ENCODE measurements at places on chromosomes 1 and 21. TPM values are rescaled to one million over a fixed set of nuclear protein-coding genes. Genes with fewer than 3 reads are reported as not detected.

Gene GUCA2A
- not detected for total RNA-seq

Gene RRP1B
- total RNA-seq = 18.9 TPM

Gene U2AF1
- 41.0 TPM for total RNA-seq

Gene S100A5
- total RNA-seq = not detected

Gene RAB42
- 2.5 TPM for total RNA-seq

DNA sequence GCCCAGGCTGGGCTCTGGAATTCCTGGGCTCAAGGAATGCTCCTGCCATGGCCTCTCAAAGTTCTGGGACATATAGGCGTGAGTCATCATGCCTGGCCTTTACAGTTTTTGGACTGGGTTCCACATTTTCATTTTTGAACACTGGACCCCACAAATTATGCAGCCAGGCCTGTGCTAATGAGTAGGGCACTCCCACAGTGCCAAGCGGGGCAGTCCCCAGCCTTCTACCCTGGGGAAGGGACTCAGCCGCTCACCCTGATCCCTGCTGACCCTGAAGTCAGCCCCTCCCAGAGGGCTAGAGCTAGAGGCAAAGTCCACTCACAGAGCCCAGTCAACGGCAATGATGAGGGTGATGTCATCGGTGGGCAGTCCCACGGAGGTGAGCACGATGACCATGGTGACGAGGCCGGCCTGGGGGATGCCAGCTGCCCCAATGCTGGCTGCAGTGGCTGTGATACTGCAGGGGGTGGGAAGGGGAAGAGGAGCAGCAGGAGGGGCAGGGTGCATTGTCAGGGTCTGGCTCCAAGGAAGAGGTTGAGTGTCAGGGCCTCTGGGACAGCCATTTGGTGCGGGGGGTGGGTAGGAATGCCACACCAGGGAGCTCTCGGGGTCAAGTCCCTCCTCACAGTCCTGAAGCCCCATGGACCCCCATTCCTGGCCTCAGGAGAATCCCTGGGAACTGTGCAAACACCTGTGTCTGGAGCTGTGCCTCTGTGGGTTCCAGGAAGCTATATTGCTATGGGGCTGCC lies 27.6 kb downstream of the PODN start:
- no peak overlapping the region for H3K4me3 ChIP-seq
- H3K36me3 ChIP-seq = no peaks in the 10 kb centered on the region
- H3K4me1 ChIP-seq = no peaks in the 10 kb centered on the region
- no peaks in the 10 kb centered on the region for H3K27me3 ChIP-seq

DNA sequence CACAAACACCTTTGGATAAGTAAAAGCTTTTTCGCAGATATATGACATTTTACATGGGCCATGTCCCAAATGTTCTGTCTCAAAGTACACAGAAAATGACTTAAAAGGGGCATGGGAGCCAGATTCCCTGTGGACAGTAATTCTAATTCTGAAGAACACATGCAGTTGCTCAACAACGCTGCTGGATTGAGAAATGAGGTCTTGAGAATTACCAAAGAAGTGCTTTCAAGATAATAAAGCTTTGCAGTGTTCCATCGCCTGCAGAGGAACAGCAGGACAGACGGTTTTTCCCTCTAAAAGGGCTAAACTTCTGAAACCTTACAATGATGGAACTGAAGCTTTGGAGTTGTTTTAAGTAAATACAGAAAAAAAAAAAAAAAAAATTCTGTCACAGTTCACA lies 55.3 kb upstream of the HSPA13 start:
- no peaks in the 10 kb centered on the region for H3K36me3 ChIP-seq
- DNase-seq = no peak
- H3K27ac ChIP-seq = no peak overlapping the region
- no peak overlapping the region for H3K4me3 ChIP-seq
- H3K4me1 ChIP-seq = peaks cover 5% of the 10 kb centered on the region

DNA sequence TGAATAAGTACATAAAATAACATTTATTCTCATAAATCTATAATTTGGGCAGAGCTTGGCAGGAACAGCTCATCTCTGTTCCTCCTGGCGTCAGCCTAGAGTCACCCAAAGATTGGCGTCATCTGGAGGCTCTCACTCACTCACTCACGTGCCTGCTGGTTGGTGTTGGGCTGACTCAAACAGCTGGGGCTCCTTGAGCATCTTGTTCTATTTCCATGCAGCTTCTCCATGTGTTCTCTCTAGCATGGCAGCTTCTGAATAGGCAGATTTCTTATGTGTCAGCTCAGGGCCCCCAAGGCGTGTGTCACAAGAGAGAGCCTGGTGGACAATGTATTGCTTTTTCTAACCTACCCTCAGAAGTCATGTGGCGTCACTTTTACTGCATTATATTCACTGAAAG lies 70.6 kb upstream of the RAB3GAP2 start:
- no peaks in the 10 kb centered on the region for H3K36me3 ChIP-seq
- H3K27ac ChIP-seq = no peak overlapping the region
- no peaks in the 10 kb centered on the region for H3K27me3 ChIP-seq

GRCh38 chr1:196002906-196003305 lies 605.3 kb downstream of the KCNT2 start:
- no peaks in the 10 kb centered on the region for H3K4me1 ChIP-seq
- no peak overlapping the region for H3K4me3 ChIP-seq
- H3K36me3 ChIP-seq = no peaks in the 10 kb centered on the region
- no peaks in the 10 kb centered on the region for H3K27me3 ChIP-seq
- no peak for DNase-seq

GRCh38 chr1:117582451-117582850 lies 23.4 kb upstream of the TENT5C start:
- no peaks in the 10 kb centered on the region for H3K27me3 ChIP-seq
- H3K36me3 ChIP-seq = no peaks in the 10 kb centered on the region
- no peak overlapping the region for H3K27ac ChIP-seq
- no peaks in the 10 kb centered on the region for H3K4me1 ChIP-seq

DNA sequence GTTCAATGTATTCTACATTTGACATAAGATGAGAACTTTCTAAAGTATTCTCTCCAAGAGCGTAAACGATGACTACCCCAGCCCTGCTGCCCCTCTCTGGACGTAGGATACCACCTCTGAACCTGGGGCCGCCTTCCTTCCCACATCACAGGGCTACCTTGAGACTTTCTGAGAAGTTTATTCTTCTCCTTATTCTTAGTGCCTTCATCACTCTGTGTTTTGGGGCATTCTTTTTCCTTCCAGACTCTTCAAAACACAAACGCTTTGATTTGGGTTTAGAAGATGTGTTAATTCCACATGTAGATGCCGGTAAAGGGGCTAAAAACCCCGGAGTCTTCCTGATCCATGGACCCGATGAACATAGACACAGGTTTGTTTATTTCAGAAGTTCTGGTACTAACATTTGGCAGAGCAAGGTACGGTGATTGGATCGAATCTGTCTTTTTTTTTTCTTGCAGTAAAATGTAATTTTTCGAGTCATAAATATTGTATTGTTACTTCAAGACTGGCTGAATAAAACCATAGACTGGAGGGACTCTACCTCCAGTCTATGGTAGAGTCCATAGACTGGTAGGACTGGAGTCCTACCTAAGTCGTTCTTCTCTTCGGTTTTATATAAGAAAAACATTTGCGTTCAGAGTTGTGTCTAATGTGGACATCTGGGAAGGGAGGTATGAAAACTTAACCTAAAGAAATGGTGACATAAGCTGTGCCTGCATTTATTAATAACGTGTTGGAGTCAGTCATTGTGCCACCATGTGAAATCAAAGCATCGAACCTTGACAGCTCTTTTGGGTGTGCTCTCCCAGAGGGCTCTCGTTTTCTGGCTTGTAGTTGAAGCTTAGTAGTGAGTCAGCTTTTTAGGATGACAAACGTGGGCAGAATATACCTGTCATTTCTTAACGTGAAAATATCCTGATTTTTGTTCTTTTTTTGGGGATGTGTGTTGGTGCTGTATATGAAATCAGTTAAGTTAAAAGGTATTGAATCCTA lies 1.2 kb downstream of the MAN1A2 start:
- peak overlapping the region; percentile 87 for H3K4me3 ChIP-seq
- H3K27me3 ChIP-seq = no peaks in the 10 kb centered on the region
- peak overlapping the region; percentile 97 for H3K27ac ChIP-seq

DNA sequence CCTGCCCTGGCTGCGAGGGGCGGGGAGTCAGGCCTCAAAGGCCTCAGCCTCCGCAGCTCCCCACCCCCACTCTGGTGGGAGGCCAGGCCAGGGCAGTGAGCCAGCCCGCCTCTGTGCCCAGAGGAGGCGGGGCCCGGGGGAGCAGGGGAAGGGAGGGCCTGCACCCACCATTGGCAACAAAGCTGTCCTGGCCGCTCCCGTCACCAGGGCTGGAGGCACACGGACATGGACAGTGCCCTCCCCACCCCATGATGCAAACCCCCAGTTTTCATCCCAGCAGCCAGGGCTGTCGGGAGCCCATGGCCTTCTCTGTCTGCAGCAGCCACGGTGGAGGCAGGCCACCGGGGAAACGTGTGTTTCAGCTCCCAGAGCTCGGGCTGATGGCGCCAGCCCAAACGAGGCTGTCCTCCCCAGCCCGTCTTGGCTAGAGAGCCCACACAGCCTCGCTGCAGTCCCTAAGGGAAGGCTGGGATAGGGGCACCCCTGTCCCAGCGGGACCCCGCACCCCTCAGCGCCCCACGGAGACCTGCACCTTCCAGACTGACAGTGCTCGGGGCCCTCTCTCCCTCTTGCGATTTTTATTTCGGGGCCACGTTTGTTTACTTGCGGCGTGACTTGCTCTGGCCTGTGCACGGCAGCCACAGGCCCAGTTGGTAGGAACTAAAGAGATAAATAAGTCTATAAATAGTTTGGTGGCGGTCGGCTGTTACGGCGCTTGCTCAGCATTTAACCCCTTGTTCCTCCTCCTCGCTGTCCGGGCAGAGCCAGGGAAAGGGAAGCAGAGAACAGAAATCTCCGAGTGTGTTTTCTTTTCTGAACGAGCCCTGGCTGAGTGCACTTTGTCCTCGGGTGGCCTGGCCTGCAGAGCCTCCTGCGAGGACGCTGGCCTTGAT lies 101.8 kb downstream of the PRDM16 start:
- peak overlapping the region; percentile 33 for H3K4me3 ChIP-seq
- peaks cover 46% of the 10 kb centered on the region for H3K4me1 ChIP-seq
- H3K36me3 ChIP-seq = no peaks in the 10 kb centered on the region

DNA sequence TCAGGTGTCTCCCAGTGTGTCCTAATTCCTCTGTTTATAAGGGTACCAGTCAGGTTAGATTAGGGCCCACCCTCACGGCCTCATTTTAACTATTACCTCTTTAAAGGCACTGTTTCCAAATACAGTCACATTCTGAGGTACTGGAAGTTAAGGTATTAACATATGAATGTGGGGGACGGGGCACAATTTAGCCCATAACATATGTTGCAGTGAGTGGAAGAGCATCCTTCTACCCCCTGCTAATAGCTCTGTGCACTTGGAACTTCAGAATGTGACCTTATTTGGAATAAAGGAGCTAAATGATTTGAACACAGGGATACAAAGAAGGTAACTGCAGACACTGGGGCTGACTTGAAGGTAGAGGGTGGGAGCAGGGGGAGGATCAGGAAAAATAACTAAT lies 67.3 kb upstream of the ADGRL2 start:
- no peaks in the 10 kb centered on the region for H3K4me1 ChIP-seq
- DNase-seq = no peak
- no peaks in the 10 kb centered on the region for H3K36me3 ChIP-seq
- no peak overlapping the region for H3K4me3 ChIP-seq
- H3K27ac ChIP-seq = no peak overlapping the region

DNA sequence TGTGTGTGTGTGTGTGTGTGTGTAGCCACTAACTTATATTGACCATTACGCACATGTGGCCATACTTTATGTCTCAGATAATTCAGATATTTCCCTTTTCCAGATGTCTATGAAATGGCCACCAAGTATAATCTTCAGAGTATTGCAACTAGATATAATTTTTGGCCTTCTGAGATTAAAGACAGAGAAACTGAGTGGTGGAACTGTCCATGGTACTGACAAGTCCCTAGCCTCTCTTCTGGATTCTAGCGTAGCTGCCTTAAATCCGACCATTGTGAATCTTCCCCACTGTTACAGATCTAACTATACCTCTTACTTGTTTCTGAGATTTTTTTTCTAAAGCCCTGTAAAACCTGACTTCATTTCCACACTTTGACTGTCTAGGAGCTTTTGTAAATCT lies 100.0 kb upstream of the SERTAD4 start:
- H3K27me3 ChIP-seq = no peaks in the 10 kb centered on the region
- no peak overlapping the region for H3K4me3 ChIP-seq

GRCh38 chr1:27423709-27424108 lies 31.3 kb downstream of the GPR3 start:
- peak overlapping the region; percentile 24 for H3K27ac ChIP-seq
- DNase-seq = no peak
- H3K4me3 ChIP-seq = no peak overlapping the region
- no peaks in the 10 kb centered on the region for H3K27me3 ChIP-seq
- peaks cover 76% of the 10 kb centered on the region for H3K4me1 ChIP-seq

DNA sequence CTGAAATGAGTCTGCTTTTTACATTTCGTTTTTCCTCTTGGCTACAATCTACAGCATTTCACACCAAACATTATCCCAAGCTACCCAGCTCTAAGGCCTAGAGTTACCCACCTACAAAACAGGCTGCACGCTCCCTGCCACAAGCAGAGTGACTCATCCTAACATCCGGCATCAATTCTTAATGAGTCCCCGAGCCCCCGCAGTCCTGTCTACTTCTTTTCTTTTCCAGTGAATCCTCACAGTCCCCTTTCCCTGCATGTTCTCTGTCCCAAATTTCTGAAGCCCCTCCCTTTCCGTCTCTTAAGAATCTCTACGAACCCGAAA lies 650 bp downstream of the PCNX2 start:
- no peaks in the 10 kb centered on the region for H3K36me3 ChIP-seq
- no peak for DNase-seq
- H3K4me3 ChIP-seq = peak overlapping the region; percentile 72
- peaks cover 8% of the 10 kb centered on the region for H3K4me1 ChIP-seq
- H3K27ac ChIP-seq = peak overlapping the region; percentile 81

GRCh38 chr1:115949156-115949555 lies 27.2 kb upstream of the SLC22A15 start:
- H3K27ac ChIP-seq = no peak overlapping the region
- no peaks in the 10 kb centered on the region for H3K4me1 ChIP-seq
- no peaks in the 10 kb centered on the region for H3K27me3 ChIP-seq
- no peaks in the 10 kb centered on the region for H3K36me3 ChIP-seq
- DNase-seq = no peak
- no peak overlapping the region for H3K4me3 ChIP-seq

DNA sequence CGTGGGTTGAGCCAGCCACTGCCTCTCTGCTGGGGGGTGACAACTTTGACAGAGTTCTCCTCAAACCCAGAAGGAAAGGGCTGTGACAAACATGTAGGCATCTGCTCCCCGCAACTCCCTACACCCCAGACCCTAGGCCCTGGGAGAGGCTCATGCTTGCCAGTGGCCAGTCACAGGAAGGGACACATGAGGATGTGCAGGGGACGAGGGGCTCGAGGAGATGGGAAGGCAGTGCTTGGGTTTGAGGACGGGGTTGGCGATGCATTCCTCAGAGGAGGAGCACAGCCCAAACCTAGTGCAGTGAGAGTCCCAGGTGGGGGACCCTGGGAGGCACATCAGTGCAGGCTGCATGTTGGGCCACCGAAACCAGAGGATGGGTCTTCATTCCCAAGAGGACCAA lies 62.1 kb downstream of the STUM start:
- no peak overlapping the region for H3K4me3 ChIP-seq
- no peak for DNase-seq
- H3K27me3 ChIP-seq = no peaks in the 10 kb centered on the region
- H3K4me1 ChIP-seq = peaks cover 14% of the 10 kb centered on the region
- no peak overlapping the region for H3K27ac ChIP-seq

GRCh38 chr1:53614231-53615021 lies 124.5 kb downstream of the GLIS1 start:
- no peak overlapping the region for H3K4me3 ChIP-seq
- no peaks in the 10 kb centered on the region for H3K27me3 ChIP-seq
- no peaks in the 10 kb centered on the region for H3K36me3 ChIP-seq
- peak; percentile 40 for DNase-seq

- no peaks in the 10 kb centered on the region for H3K27me3 ChIP-seq
- no peak within 1 kb of the TSS for H3K27ac ChIP-seq
- H3K4me3 ChIP-seq = peak within 1 kb of the TSS; percentile 54
- DNase-seq = no peak
- H3K36me3 ChIP-seq = no peaks in the 10 kb centered on the region
Measured at GRCh38 chr1:69567652-69568420, at the start of gene LRRC7. LRRC7 (plus strand) TSS chr1:69567922; CDS start chr1:69568640, 718 bp downstream.

All from vagina (tissue), 2 donors.